Urinary bladder (tissue), 4 donors: ENCODE measurements at places on chromosomes 5 and 9.

DNA sequence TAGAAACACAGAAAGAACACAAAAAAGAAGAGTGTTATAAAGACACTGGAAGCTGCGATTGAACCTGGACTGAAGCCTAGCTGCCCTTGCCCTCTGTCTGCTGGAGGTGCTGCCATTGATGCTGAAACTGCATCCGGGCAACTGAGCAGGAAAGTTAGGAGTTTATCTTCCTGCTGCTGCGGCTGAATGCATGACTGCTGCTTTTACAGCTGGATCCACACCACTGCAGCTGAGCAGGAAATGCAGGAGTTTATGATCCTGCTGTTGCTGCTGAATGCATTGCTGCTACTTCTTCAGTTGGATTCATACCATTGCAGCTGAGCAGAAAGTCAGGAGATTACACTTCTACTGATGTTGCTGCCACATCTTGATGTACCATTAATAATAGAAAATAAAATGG lies 21.8 kb upstream of the JAKMIP2 start:
- no peak for DNase-seq

DNA sequence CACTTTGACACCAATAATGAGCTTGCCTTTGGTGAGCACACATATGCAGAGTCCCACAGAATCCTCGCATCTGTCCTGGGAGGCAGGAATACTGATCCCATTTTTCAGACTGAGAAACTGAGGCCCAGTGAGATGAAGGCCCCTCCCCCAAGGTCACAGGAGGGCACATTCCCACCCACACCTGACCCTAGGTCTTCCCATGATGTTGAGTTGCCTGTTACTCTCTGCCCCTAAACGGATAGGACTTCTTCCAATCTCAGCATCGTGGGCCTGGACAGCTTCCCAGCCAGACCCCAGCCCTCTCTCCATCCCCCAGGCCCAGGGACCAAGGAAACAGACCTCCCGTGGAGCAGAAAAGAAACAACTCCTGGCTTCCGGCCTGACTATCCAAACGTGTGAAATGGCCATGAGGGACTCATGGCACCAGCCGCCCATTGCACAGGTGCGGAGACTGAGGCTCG lies 877 bp downstream of the SH3GLB2 start:
- DNase-seq = no peak

- no peak for DNase-seq
These were observed 41.2 kb downstream of the THBS4 start for GRCh38 chr5:80076131-80077050.

- DNase-seq = no peak
These were observed 176.0 kb downstream of the FGF18 start for GRCh38 chr5:171595401-171595800.

DNA sequence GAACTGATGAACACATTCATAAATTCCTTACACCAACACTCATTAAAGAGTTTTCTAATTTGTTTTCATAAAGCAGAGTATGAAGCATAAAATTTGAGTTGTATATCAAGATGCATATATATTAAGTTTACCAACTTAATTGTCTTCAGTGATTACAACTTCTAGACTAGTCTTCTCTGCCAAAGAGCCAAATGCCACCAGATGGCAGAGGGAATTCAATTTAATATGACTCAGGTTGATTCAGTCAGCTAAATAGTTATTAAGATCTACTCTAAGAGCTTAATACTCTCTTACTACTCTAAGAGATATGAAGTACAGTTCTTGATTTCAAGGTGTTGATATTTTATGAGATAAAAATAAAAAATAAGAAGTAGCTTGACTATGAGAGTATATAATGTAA lies 53.4 kb downstream of the CDH10 start:
- no peak for DNase-seq

- DNase-seq = no peak
These were observed 609.9 kb downstream of the ACTL7B start for GRCh38 chr9:108245901-108246300.

DNA sequence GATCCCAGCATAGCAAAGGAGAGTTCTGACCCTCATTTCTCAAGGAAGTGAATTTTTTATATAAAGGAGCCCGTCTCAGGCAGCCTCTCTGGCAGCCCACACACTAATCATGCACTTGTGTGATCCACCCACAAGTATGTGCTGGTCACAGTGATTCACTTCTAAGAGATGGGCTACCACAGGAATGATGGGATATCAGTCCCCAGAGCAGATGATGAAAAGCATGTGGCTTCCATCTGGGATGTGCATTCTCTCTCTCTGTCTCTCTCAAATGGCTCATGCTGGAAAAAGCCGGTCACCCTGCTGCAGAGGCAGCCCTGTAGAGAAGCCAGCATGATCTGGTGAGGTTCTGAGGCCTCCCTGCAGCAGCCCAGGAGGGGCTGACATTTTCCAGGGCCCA lies 74.2 kb upstream of the ADCY2 start:
- DNase-seq = no peak

DNA sequence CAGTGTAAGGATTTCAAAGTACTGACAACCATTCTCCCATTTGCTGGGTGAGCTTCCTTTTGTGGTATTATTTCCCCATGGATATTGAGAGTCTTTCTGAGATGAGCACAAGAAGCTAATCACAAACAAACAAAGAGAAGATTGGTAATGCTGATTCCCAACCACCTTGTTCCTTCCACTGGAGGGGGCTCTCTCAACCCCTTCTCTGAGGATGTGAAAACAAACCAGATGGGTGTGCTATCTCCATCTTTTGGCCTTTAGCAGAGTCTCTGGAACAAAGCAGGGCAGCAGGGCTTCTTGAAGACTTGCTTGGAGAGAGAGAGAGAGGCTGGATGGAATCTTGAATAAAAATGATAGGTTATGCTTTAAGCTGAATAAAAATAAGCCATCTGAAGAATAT lies 576.7 kb upstream of the ZNF462 start:
- DNase-seq = peak; percentile 31

GRCh38 chr5:142844866-142845265 lies 74.7 kb downstream of the ARHGAP26 start:
- no peak for DNase-seq

- DNase-seq = no peak
These were observed 96.1 kb downstream of the OTULIN start for GRCh38 chr5:14760548-14761002.
